ENCODE measurements at places on chromosomes 16 and 17.

GRCh38 chr16:63512910-63513309, 1476.7 kb upstream of the CDH8 start:
- no peak for DNase-seq

- DNase-seq, result no peak
These were observed 56.9 kb upstream of the FASN start for GRCh38 chr17:82154881-82155331.

- DNase-seq, result no peak
These were observed 38.2 kb upstream of the NUDT7 start for GRCh38 chr16:77684181-77684526.

- no peak for DNase-seq
These were observed at the start of gene RAB11FIP4 for GRCh38 chr17:31391496-31391949. Gene RAB11FIP4 (plus strand): TSS chr17:31391675. CDS start chr17:31391853, 178 bp downstream.

- DNase-seq, result no peak
These were observed 177.7 kb upstream of the SALL1 start for GRCh38 chr16:51328733-51329132.

GRCh38 chr16:2155977-2156848, 631 bp downstream of the TRAF7 start:
- no peak for DNase-seq

DNA sequence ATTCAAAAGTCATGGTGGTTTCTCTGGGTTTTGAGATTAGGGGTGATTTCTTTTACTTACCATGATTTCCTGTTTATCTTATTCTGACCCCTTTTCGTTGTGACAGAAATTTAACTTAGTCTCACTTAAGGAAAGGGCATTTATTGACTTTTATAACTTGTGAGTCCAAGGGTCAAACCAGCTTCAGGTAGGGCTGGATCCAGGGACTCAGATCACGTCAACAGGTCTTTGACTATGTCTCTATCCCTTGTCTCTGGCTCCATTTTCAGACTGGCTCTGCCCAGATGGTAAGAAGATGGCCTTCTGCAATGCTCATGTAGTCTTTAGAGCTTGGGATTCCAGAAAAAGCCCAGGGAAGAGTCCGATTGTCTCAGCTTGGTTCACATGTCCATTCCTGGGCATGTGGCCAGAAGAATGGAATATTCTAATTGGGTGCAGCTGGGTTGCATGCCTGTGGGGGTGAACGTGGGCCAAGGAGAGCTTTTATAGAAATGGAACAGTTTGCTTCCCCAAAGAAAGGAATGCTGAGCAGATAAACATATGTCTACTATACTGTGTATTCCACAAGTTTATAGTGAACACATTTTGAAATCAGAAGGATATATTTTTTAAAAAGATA, 13.4 kb downstream of the USP43 start:
- DNase-seq, result no peak

GRCh38 chr17:69525920-69526841, 111.7 kb downstream of the MAP2K6 start:
- no peak for DNase-seq

GRCh38 chr16:8631373-8631772, 9.9 kb downstream of the METTL22 start:
- no peak for DNase-seq

- no peak for DNase-seq
These were observed 207.0 kb upstream of the COX10 start for GRCh38 chr17:13862346-13862745.

DNA sequence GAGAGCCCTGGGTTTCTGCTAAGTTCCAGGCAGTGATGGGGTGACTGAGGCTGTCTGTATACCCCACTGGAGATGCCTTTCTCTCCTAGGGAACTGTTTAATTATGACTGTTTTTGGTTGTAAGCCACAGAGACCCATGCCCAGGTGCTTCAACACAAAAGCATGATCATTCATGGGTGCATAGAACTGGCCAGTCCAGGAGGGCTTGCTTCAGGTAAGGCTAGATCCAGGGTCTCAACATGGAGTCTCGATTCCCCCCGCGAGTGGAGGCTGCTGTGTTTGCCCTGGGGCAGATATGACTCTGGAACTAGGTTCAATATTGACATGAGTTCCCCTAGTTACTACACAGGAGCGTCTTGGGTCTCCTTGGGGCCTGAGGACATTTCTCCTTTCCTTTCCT, 17.8 kb downstream of the NAGPA start:
- no peak for DNase-seq

DNA sequence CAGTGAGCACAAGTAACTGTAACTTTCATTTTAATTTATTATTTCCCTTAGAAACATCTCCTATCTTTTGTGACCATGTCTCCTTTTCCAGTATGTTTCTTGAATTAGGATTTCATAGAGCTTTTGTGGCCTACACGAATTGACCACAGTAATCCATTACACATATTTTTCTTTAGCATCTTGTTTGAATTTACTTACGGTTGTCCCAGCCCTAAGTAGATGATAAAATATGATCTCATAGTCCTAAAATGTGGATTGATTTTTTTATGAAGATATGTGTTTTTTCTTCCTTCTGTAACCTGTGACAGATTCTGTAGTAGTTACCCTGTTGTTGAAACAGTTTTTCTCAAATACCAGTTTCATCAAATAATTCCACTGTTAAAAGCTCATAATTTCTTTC, 61.5 kb downstream of the NF1 start:
- DNase-seq, result no peak

DNA sequence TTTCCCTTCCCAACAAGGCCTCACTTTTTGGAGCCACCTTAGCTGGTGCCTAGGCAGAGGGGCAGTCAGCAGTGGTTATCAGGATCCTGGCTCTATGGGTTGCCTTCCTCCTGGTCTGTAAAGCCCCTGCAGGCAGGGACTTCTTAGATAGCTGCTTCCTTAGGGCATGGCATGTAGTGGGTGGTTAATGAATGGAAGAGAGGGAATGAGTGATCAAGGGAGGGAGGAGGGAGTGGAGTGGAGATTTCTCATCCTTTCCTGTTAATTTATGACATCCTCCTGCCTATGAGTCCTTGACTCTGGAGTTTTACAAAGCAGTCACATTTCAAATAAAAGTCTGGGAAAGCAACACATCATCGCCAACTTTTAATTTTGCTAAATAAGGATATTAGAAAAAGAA, 40.7 kb downstream of the SNX20 start:
- DNase-seq, result no peak

GRCh38 chr16:64983963-64984362, 137.9 kb downstream of the CDH11 start:
- DNase-seq, result no peak
